ENCODE measurements at places on chromosomes 4 and X. TPM values are rescaled to one million over a fixed set of nuclear protein-coding genes. Genes with fewer than 3 reads are reported as not detected.

Gene VCX2
- not detected for total RNA-seq

Gene PRKG2
- total RNA-seq: 7.9 TPM

Gene STEEP1
- 24.0 TPM for total RNA-seq

Gene CEP44
- 26.4 TPM for total RNA-seq

Gene AFM
- total RNA-seq: not detected

Gene SPANXB1
- not detected for total RNA-seq

Gene INTS12
- total RNA-seq: 22.9 TPM

Gene ETNPPL
- not detected for total RNA-seq

Gene MAGEC1
- not detected for total RNA-seq

Gene GAGE12E
- total RNA-seq: not detected

Gene PASD1
- total RNA-seq: not detected

Gene SMIM10
- 6.6 TPM for total RNA-seq

Gene TMEM150C
- total RNA-seq: 1.9 TPM

Gene UCP1
- total RNA-seq: not detected

Gene AMMECR1
- 24.8 TPM for total RNA-seq

Gene HMX1
- not detected for total RNA-seq

Gene F8A3
- 0.72 TPM for total RNA-seq

Gene SRD5A3
- total RNA-seq: 22.2 TPM

Gene COL4A5
- total RNA-seq: 23.2 TPM

Gene GRIA2
- total RNA-seq: not detected

Gene DMRTC1
- total RNA-seq: not detected

Gene DACH2
- not detected for total RNA-seq

Gene TRPC5OS
- total RNA-seq: not detected

Gene PITX2
- 0.18 TPM for total RNA-seq

Gene C4orf51
- total RNA-seq: not detected

Gene VSIG1
- not detected for total RNA-seq

Gene LIMCH1
- total RNA-seq: 0.82 TPM
